HepG2 (cell line): ENCODE measurements at places on chromosomes 7 and 10.

- DNase-seq: peak; percentile 34
Measured at GRCh38 chr10:98664329-98665042, 217.8 kb upstream of the HPS1 start.

DNA sequence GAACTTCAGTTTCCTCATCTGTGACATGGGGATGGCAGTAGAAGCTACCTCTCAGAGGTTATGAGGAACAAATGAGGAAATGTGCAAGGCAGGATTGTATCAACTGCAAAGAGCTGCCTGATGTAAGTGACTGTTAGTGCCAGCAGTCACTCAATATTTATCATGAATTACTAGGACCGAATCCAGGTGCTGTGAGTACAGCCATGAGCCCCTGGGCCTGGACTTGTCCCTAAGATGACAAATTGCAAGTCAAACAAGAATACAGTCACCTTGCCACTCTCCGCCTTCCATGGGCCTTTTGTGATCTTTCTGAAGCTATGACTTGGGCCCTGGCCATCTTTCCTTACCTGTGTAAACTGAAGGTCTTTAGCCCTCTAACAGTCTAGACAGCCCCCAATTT, 27.7 kb upstream of the TLX1 start:
- no peak for DNase-seq

GRCh38 chr10:71713135-71714030, 6.2 kb downstream of the C10orf105 start:
- DNase-seq: no peak

DNA sequence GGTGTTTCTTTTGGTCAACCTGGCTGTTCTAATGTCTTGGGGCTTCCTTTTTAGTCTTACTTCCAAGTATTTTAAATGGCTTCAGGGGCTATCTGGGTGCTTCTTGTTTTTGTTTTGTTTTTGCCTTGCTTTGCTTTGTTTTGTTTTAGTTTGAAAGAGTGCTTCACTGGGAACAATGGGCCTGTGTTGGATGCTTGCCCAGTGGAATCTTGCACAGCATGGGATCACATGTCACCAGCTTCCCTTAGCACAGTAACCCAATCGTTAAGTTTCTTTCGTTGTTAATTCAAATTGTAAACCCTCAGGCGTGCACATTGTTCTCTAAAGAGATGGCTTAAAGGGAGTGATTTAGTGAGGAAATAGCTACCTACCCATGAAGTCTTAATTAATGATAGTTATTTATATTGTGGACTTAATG, 8.9 kb downstream of the COL17A1 start:
- no peak for DNase-seq

GRCh38 chr10:72889391-72889831, 4.1 kb upstream of the OIT3 start:
- DNase-seq: no peak

DNA sequence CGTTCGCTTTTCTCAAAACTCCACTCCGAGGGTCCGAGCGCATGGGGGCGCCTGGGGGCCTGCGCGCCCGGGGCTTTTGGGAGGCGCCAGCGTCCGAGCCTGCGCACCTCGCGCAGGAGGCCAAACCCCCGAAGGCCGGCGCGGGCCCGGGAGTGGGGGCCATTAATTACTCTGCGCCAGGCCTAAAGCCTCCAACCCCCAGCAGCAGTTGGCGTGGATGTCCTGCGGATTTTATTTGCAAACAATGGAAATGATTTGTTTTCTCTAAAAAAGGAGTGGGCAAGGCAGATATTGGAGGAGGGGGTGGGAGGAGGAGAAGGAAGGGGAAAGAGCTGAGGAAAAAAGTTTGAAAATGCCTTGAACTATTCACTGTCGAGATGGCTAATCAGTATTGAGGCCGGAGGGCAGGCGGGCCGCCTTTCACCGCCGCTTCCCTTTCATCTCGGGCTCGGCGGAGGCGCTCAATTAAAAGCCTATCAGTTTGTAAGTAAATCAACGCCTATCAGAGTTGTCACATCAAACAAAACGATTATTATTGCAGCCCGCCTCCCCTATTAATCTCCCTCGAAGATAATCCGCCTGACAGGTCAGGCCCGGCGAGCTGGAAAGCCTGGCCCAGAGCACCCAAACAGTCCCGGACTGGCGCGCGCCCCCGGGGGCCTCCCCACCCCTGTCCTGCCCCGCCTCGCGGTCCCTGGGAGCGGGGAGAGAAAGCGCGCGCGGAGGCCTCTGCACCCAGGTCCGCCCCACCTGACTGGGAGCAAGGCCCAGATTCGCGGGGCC, 3.4 kb upstream of the ZNF503 start:
- peak; percentile 89 for DNase-seq

- DNase-seq: no peak
Measured at GRCh38 chr7:108062250-108063014, 59.5 kb upstream of the LAMB1 start.

GRCh38 chr10:70880077-70880534, 8.3 kb downstream of the PCBD1 start:
- peak; percentile 77 for DNase-seq

GRCh38 chr7:8638076-8638475, 204.7 kb downstream of the NXPH1 start:
- DNase-seq: no peak

DNA sequence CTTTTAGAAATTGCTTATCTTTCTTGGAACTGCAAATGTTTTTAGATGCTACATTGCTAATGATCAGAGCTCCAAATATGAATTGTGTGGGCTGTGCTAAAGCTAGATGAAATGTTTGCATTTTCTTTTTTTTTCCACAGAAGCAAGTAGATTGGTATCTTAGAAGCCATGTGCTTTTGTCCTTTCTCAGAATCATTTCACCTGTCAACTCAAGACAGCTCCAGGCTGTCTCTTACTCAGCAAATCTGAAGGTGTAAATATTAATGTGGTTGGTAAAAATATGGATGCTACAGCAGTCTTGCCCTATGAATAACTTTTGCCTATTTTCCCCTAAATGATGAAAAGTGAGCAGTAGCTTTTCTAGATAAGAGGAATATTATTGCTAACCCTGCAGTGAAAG, 41.2 kb downstream of the AP3M1 start:
- no peak for DNase-seq

DNA sequence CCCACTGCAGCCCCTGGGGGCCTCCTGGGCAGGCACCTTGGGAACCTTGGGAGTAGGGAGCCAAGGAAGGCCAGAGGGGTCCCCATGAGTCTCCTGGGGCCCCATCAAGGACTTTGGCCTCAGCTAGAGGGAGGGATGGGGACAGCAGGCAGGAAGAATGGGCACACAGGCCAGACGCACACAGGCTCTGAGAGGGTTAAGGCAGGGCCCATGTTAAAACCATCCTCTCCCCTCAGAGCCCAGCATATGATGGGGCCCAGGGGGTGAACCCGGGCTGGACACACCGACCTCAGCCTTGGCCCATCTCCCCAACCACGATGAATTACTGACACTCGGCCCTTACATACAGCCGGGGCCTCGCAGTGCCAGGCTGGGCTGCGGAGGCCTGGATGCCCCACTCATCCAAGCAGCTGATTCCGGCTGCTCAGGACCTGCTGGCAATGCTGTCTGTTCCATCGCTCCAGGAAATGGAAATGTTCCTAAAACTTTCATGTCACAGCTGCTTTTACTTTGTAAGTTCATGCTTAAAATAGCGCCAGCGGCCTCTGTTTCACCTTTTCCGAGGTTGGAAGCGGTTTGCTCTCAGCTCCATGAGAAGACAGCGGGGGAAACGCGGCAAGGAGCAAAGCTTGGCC, 17.3 kb upstream of the INPP5A start:
- no peak for DNase-seq
